ENCODE measurements at places on chromosomes 4 and X.
A peak's percentile ranks its signal among the peaks of the same experiment; 100 is the strongest.

DNA sequence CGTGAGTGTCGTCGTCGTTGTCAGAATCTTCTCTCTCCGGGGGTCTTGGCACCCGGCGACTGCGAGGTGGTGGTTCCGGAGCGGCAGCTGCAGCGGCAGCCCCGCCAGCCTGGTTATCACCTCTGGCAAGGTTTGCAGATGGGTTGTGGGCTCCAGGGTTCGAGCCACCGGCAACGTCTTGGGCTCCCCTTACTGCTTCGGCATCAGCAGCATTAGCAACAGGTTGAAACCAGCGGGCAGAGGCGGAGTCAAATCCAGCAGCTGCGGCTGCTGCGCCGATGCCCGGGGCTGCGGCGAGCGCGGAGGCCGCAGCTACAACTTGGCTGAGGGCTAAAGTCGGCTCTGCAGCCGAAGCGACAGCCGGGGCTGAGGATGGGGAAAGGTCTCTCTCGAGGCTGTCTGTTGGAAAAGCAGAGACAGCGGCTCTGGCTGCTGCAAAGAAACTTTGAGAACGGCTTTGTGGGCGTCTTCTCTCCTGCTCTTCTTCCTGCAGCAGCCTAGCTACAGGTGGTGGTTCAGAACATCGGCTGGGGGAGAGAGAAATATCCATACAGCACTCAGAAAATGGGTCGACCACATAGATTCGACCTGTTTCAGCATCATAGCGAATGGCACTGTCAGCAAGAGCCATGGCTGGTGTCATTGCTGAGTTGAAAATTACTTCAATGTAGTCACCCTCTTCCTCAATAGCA, 3.6 kb downstream of the IRS4 start:
- no peak for DNase-seq

- DNase-seq: peak; percentile 71
These were observed 102.0 kb downstream of the PTTG2 start for GRCh38 chr4:38062088-38062775.

DNA sequence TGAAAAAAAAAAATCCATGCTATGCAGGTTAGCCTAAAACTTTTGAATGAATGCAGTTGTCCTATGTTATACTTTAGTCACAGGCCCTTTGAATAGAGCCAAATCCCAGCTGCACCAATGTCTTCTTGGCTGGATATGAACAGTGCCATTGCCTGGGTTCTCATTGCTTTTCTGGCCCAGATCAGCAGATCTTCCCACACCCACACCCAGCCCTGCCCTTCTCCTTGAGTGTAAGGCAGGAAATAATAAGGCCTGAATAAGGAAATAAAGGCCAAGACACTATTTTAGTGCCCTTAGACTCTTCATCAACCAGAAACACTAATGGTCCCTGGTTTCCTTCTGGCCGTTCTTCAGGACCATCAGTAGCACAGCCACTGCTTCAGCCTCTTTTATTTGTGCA, 66.6 kb downstream of the USP38 start:
- DNase-seq: no peak

DNA sequence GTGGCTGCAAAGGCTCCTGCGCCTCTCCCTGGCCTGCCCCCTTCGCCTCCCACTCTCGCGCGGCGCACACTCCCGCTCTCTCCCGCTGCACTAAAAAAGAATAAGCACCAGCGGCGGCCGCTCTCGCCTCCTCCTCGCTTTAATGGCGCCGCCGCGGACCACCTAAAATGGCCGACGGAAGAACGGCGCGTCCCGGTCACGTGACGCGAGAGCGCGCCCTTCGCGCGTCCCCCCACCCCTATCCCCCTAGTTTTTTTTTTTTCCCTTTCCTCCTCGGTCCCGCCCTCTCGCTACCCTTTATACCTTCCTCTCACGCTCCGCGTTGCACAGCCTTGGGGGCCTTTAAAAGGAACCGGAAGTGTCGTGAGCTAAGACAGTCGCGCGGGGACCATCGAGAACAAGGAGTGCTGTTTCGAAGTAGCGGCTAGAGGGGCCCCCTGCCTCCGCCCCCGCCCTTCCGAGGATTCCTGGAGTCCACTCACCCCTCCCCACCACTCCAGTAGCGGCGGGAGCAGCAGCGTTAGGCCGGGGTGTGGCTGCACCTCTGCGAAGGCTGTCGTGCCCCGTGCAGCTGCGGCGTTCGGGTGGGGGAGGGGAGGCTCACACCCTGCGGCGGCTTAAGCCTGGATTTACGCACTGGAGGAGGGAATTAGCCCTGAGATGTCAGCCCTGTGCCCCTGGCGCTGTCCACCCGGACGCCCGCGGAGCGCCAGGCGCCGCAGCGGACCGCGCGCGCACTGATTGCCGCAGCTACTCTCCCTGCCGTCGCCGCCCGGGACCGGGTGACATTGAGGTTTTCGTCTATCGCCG, at the start of gene HNRNPD:
Gene HNRNPD (minus strand): TSS at position 176 of the 810 bp plus-strand sequence. CDS start 313 bp downstream, outside the sequence.
- peak; percentile 100 for DNase-seq

- peak; percentile 60 for DNase-seq
These were observed 67.9 kb upstream of the SOX3 start for GRCh38 chrX:140572724-140573123.

DNA sequence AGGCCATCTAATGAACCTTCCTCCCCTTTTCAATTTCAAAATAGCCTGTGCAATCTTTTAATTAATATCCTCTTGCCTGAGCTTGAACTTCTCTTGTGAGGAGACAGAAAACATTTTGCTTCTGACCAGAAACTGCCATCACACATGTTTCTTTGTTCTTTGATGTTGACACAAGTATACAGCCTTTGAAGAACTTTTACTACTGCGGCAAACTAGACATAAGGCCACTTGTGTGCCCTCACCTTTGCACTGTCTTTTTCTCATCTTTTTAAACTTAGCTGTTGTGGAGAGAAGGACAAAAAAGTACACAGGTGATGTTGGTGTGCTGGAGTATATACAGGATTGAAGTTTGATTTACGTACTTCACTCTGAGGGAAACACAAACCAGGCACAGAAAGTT, 116.3 kb upstream of the C1GALT1C1 start:
- no peak for DNase-seq

- no peak for DNase-seq
These were observed 37.4 kb downstream of the PAK3 start for GRCh38 chrX:111133389-111133788.

DNA sequence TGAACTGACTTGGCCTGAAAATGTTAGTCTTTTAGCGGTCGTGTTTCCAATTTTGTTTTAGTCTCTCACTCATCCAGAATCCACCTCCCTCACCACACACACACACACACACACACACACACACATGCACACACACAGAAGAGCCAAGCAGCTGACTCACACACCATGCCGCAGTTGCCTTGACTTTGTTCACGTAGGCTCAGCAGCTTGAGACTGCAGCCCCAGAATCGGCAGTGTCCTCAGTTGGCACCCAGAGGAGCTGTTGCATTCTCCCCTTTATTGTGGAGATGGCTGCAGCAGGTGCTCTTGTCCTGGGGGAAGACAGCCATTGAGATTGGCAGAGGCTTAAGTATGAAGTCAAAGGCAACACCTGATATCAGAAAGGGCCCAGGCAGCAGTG, 20.9 kb upstream of the XPNPEP2 start:
- no peak for DNase-seq

GRCh38 chrX:68945603-68946228, 116.9 kb downstream of the EFNB1 start:
- peak; percentile 29 for DNase-seq

DNA sequence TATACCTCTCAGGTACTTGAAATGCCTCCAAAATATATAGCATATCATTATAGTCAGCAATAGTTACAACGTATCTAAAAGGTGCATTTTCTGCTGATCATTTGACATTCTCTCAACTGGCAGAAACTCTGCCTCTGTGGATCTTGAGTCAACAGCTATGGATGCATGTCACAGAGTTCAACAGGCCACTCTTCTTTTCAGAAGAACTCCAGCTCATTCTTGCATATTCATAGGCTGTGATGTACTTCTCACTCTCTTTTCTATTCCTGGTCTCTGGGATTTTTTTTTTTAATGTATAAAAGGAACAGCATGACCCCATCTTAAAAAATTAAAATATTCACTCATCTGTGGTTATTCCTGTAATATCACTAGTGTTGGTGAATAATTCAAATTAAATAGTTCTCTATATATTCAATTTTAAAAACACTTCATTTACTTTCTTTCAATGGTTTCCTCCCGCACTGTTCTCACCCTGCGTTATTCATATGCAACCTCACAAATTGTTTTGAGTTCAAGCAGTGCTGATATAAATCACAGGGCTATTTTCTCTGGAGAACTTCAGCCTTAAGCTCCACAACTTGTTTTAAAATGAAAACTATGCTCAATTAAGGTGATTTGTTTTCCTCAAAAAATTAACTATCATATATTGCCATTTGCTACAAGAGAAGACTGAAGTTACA, 1111.2 kb upstream of the ADGRL3 start:
- DNase-seq: no peak

- no peak for DNase-seq
These were observed 64.4 kb upstream of the C4orf54 start for GRCh38 chr4:99722006-99722405.

- DNase-seq: peak; percentile 45
These were observed 274.3 kb upstream of the TACR3 start for GRCh38 chr4:103994059-103994458.

- DNase-seq: no peak
These were observed 371.6 kb downstream of the INPP4B start for GRCh38 chr4:142474398-142475087.

DNA sequence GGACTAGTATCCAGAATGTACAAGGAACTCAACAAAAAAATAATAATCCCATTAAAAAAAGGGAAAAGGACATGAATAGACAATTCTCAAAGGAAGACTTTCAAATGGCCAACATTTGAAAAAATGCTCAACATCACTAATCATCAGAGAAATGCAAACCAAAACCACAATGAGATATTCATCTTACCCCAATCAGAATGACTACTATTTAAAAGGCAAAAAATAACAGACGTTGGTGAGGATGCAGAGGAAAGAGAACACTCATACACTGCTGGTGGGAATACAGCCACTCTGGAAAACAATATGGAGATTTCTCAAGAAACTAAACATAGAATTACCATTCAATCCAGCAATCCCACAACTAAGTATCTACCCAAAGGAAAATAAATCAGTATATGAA, 133.1 kb downstream of the KDR start:
- no peak for DNase-seq

GRCh38 chr4:55673424-55673823, 37.3 kb upstream of the NMU start:
- no peak for DNase-seq

GRCh38 chr4:98377559-98377958, 116.4 kb downstream of the RAP1GDS1 start:
- no peak for DNase-seq

GRCh38 chr4:184450045-184450444, 24.3 kb downstream of the IRF2 start:
- DNase-seq: no peak

GRCh38 chrX:146907391-146908240, 93.1 kb upstream of the CXorf51A start:
- DNase-seq: no peak

GRCh38 chr4:148764720-148765119, 322.5 kb upstream of the NR3C2 start:
- DNase-seq: no peak

DNA sequence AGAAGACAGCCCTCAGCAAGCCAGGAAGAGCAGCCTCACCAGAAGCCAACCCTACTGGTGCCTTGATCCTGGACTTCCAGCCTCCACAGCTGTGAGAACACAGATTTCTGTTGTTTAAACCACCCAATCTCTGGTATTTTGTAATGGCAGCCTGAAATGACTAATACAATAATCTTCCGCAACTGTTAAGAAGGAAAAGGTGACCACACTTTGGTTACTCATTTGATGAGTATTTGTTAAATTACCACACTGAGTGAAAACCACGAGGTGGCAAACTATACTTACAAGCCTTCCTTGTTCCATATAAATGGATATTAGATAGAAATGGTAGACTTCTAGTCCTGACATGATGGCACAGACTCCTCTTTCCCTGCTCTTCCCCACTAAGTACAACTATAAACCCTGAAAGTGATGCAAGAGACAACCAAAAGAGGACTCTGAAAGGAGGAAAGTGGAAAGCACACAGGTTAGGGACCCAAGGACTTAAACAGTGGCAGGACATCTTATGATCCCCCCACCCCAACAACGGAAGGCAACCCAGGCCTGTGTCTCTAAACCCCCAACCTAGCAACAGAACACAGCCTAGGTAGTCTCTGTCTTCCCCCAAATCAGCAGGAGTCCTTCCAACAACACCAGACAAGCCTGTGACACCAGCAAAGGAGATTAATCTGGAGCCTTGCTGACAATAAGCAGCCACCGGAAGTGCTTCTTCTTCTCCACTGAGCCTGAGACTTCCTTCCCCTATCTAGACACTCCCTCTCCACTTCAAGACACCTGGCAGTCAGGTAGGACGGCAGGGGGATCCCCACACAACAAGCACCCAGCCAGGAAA, 12.3 kb downstream of the ZNF182 start:
- peak; percentile 74 for DNase-seq

- DNase-seq: no peak
These were observed 195.0 kb upstream of the ANK2 start for GRCh38 chr4:112854420-112854819.

DNA sequence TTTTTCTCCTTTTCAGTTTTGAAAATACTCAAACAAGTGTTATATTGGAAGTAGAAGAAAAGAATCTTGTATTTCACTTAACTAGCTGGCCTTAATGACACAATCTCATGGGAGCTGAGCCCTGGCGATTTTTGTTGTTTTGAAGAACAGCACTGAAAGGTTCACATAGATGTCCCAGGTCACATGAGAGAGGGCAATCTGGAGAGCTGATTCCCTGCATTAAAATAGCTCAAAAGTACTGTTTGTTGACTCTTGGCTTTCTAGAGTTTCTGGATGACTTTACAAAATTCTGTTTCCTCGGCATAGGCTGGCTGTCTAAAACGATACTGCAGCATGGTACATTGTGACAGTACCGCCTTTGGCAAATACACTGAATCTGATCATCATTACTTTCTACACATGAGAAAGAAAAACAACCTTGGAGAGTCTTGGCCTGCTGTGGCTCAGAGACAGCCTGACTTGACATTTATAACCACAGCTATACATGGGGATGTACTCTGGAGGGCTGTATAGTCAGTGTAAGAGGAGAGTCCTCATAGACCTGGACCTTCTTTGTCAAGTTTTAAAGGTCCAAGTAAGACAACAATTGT, 119.8 kb upstream of the PDLIM3 start:
- DNase-seq: no peak

GRCh38 chrX:125405339-125405738, 85.7 kb downstream of the TEX13C start:
- no peak for DNase-seq

- DNase-seq: no peak
These were observed 43.9 kb downstream of the ZNF280C start for GRCh38 chrX:130224810-130225209.

Data from RKO (cell line).